Activated naive CD4-positive, alpha-beta T cell treated with anti-CD3 and anti-CD28 coated beads, Interleukin-2, amount 50 U/mL, for 72 hours (primary cell): ENCODE measurements at places on chromosomes 7 and 10. TPM values are rescaled to one million over a fixed set of nuclear protein-coding genes. Genes with fewer than 3 reads are reported as not detected.

- DNase-seq, result no peak
Measured at GRCh38 chr7:117065571-117066150, 112.4 kb downstream of the ST7 start.

DNA sequence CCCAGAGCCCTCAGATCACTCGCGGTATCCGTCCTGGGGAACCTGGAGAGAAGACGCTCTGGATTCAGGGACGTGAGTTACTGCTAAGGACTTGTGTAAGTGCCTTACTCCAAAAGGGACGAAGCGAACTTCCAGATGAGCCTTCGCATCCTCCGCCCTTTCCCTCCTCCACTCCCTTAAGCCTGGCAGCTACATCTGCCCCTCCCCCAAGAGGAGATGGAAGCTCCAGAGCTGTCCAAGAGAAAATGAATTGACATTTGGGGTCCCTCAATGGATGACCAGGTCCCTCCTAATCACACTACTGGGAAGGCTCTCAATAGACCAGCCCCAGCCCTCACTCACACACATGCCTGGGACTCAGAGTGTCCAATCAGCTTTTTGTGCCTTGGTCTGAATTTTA lies 31.3 kb upstream of the GDF10 start:
- DNase-seq, result no peak

- no peak for DNase-seq
Measured at GRCh38 chr10:22335173-22335933, 9.9 kb upstream of the SPAG6 start.

DNA sequence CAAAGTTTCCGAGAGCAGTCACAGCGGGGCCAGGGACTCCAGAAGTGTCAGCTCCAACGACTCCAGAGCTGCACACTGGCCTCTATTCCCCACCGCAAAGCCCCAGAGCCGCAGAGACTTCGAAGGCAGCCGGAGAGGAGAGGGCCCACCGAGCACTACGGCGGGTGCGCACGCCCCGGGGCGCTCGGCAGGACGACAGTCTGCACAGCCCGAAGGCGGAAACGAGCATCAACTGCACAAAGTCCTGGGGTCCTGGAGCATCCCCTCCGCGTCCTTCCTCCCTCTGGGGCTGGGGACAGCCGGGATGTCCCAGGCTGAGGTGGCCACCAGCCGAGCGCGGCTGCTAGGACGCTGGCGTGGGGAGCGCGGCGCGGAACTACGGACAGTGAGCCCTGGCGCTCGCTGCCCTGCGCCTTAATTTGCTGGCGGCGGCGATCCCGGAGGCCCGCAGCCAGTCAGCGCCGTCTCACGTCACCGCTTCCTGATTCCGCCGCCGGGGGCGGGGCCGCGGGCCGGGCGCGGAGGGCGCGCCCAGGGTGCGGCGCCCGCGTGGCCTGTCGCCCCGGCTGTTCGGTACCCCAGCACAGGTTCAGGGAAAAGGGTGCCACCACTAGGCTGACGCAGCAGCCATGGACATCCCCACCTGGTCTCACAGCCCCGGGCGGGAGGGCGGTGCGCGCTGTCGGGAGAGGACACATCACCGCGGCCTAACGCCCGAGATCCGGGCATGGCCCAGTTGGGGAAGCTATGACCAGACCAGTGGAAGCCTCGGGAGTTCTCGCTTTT lies at the start of gene TBX20:
TBX20 (minus strand) TSS at position 391 of the 786 bp plus-strand sequence. CDS start 480 bp downstream, outside the sequence.
- no peak for DNase-seq

Gene BAIAP2L1
- 4.2 TPM for total RNA-seq

Gene CLCN1
- 0.12 TPM for total RNA-seq

Gene PNLIPRP3
- total RNA-seq, result not detected

Gene CLDN4
- 0.57 TPM for total RNA-seq

Gene PKD1L1
- 0.05 TPM for total RNA-seq
